NCI-H1092 treated with DMSO at 0.1 percent for 48 hours (cell line): ENCODE measurements at places on chromosomes 3 and 15.

GRCh38 chr3:174329321-174329720, 529.8 kb upstream of the NAALADL2 start:
- no peak for DNase-seq

- no peak for DNase-seq
Measured at GRCh38 chr3:186004209-186004608, 66.4 kb upstream of the TRA2B start.

- DNase-seq, result no peak
Measured at GRCh38 chr3:52811452-52812011, 16.9 kb downstream of the ITIH3 start.

GRCh38 chr3:130480736-130481135, 36.2 kb upstream of the COL6A6 start:
- no peak for DNase-seq

- no peak for DNase-seq
Measured at GRCh38 chr15:27821273-27821672, 277.8 kb downstream of the OCA2 start.

- no peak for DNase-seq
Measured at GRCh38 chr3:96843505-96844203, 29.3 kb downstream of the EPHA6 start.

GRCh38 chr3:39531665-39532064, 64.2 kb downstream of the MOBP start:
- no peak for DNase-seq

DNA sequence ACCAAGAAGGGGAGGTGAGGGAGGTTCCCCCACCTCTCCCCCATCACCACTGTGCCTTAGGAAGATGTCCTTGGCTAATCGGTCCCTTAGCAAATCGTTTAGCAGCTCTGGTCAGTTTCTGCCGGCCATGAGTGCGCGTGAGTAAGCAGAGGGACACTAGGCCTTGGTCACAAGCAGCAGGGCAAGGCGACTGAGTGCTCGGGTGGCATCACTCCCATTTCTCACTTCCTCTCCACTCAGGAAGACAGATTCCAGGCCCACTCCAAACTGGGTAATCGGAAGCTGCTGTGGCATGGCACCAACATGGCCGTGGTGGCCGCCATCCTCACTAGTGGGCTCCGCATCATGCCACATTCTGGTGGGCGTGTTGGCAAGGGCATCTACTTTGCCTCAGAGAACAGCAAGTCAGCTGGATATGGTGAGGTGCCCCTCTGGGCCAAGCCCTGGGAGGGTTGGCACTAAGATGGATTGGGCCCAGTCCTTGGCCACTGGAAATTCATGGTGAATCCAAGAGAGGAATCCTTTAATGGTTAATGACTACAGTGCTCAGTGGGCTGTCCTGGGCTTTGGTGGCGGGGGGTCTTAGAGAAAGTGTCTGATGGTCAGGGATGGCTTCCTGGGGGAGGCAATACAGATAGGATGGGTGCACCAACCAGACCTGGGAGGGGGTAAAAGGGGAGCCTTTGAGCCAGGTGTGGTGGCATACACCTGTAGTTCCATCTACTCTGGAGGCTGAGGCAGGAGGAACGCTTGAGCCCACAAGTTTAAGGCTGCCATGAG, 4.0 kb downstream of the PARP3 start:
- no peak for DNase-seq
